Endothelial cell (in vitro differentiated cells): ENCODE measurements at places on chromosomes 5 and 9.

DNA sequence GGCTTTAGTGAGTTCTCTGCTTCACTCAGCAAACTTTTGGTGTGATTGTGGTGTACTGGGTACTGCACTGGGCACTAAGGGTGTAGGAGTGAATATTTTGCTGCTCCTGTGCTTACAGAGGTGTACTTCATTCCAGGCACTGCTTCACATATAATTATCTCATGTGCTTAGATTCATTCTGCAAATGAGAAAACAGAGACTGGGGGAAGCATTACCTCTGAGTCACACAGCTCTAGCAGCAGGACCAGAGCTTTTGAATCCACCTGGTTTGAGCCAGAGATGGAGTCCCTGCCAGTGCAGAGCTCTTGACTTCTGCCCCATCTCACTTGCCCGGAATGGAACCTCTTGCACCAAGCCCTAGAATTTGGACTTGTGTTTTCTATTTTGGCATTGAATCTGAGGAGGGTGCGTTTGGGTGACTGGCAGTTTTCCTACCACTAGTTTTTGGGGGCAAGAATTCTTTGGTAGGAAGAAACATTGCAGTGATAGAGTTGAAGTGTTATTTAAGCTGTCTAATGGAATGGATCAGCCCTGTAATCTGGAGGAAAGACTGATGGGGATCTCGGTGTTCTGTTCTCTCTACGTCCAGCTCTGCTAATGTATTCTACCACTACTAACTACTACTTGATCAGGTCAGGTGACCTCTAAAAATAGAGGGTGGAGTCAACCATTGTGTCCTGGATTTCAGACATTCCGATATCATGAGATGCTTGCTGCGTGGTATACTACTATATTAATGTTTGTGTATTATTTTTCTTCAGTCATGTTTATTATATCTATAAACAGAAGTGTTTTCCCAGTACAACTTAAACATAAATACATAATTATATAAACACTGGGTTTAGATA lies 2.5 kb downstream of the ARHGAP26 start:
- no peak for DNase-seq

- DNase-seq, result no peak
Observed at GRCh38 chr5:160905285-160905684, 53.3 kb upstream of the ATP10B start.

GRCh38 chr9:88344013-88344412 lies 44.2 kb upstream of the SPIN1 start:
- DNase-seq, result no peak

- DNase-seq, result no peak
Observed at GRCh38 chr9:129881547-129882324, 46.5 kb downstream of the USP20 start.

DNA sequence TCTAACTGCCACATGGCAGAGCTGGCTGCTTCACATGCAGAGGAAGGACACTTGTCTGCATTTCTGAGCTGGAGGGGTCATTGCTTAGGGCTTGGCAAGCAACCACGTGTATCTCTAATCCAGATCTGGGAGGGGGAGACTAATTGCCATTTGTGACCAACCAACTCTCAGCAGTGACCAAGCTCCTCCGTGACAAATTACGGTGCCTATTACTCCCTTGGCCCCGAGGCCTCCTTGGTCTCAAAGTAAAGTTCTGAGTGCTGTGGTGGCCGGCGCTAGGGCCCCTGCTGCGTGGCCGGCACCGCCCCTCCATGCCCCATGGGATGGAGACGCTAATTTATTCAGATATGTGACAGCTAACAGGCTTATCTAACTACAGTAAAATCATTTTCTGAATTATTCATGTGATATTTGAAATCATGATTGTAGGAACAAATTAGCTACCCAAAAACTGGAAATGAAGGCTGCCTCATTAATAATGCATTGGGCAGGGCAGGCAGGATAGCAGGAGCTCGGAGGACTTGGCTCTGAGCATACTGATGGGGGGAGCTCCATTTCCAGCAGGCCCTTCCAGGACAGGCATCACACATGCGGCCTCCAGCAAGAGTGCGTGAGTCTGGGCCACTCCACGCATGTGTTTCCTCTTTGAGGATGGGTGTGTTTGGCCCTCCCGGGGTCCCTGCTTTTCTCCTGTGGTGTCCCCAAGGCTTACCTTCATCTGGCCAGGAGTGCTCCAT lies 67.7 kb downstream of the C5orf15 start:
- no peak for DNase-seq

- DNase-seq, result no peak
Observed at GRCh38 chr5:172892713-172893112, 58.7 kb downstream of the ERGIC1 start.

- no peak for DNase-seq
Observed at GRCh38 chr9:114908805-114909448, 21.5 kb downstream of the TNFSF8 start.

- no peak for DNase-seq
Observed at GRCh38 chr5:144232285-144232684, 61.6 kb downstream of the KCTD16 start.

- DNase-seq, result no peak
Observed at GRCh38 chr9:36882594-36882993, 151.5 kb downstream of the PAX5 start.

DNA sequence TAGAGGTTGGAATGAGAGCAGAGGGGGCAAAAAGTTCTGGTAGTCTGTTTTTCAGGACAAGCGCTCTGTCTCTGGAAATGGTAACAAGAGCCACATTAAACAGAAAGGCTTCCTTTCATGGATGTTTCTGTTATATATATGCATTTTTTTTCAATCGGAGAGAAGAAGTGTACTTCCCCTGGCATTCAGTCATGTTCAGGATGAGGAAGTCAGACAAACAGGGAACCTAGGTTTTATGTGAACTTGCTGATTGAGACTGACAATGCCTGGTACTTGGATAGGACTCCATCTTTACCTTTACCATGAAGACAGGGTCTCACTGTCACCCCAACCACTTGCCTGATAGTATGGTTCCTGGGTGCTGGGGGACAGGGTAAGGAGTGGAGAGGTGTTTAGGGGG lies 30.1 kb upstream of the ZBED3 start:
- no peak for DNase-seq

GRCh38 chr5:53219174-53219573 lies 109.6 kb upstream of the MOCS2 start:
- no peak for DNase-seq
